Hematopoietic multipotent progenitor cell treated with erythropoietin and hydrocortisone succinate and interleukin-3 and kit ligand, for 15 days (in vitro differentiated cells): ENCODE measurements at places on chromosomes 2 and 18.

GRCh38 chr2:55581435-55581834 is 36.0 kb downstream of the PPP4R3B start:
- peak; percentile 41 for DNase-seq

GRCh38 chr2:39375917-39376316 is 61.2 kb downstream of the MAP4K3 start:
- DNase-seq, result no peak

GRCh38 chr2:210230518-210230917 is 5.3 kb upstream of the ACADL start:
- DNase-seq, result no peak

GRCh38 chr2:223123855-223124610 is 72.0 kb downstream of the KCNE4 start:
- no peak for DNase-seq

DNA sequence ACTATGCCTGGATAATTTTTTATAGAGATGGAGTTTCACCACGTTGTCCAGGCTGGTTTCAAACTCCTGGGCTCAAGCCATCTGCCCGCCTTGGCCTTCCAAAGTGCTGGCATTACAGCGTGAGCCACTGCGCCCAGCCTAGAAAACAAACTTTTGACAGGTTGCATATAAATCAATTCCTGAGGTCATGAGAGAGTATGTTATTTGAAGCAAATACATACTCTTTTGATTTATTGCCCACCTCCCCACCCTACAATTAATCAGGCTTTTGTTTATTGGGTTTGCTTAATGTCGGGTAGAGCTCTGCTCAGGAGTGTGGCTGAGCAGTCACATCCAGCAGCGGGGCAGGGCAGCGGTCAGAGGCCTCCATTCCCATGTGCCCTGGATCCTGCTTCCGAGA is 37.9 kb upstream of the ASB1 start:
- DNase-seq, result no peak

DNA sequence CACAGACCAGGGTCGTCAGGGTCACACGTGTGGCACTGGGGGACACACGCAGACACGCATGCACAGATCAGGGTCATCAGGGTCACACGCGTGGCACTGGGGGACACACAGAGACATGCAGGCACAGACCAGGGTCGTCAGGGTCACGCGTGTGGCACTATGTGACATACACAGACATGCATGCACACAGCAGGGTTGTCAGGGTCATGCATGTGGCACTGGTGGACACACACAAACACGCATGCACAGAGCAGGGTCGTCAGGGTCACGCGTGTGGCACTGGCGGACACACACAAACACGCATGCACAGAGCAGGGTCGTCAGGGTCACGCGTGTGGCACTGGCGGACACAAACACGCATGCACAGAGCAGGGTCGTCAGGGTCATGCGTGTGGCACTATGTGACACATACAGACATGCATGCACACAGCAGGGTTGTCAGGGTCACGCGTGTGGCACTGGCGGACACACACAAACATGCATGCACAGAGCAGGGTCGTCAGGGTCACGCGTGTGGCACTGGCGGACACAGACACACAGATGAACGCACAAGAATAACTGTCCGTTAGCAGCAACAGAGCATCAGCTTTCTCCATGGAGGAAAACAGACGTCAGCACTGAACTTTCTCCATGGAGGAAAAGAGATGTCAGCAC is 34.9 kb downstream of the HDAC4 start:
- no peak for DNase-seq

DNA sequence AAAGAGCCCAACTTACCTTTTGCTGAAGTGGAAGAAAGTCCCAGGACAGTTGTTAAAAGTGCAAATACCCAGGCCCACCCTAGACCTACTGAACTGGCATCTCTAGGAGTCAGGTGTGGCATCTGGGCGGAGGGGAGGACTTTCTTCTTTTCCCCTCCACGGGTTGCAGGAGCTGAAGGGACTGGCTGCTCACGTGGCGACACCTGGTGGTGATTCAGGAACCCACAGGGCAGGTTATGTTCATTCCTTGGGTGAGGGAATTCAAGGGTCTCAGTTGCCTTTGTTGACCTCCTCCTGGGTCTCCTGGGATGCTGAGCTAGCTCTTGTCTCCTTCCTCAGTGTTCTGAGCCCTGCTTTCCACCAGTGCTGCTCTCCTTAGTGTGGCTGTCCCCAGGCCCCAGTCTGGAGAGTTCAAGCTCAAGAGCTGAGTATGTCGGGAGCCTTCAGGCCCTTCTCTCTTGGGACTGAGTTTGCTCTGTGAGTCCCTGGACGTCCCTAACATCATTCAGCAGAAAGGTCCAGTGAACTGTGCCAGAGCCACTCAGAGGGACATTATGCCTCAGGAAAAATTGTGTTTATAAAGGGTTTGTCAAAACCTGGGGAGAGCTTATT is 56.9 kb downstream of the DYSF start:
- peak; percentile 67 for DNase-seq

- DNase-seq, result no peak
These were observed 25.5 kb downstream of the PIAS2 start for GRCh38 chr18:46891742-46892214.

DNA sequence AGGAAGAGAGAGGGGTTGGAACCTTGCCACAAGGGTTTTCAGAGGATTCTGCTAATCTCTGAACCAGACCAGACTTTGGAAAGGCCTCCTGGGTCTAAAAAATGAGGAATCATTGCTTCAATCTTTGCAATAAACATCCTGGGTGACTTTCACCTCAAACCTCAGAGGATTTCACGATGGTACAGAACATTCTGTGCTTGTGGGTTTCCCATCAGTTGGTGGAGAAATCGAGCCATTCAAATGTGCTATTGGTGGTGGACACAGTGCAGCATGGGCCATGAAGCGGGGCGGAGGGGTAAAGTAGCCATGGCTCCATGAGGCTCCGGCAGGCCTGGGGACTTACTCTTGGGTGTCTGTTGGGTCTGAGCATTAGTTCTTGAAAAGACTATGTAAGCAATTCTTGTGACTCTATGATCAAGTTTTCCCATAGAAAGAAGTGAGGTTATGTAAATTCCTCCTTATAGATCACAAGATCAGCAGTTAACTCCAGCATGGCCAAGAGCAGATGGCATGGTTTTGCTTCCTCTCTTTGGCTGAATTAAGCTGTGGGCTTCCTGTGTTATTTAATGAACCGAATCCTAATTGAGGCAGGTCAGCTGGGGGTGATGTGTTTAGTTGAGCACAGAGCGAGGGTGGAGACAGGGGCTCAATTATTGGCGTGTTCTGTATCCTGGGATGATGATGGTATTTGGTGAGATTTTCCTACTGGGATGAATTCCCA is 1.9 kb upstream of the IL1R2 start:
- DNase-seq, result no peak

DNA sequence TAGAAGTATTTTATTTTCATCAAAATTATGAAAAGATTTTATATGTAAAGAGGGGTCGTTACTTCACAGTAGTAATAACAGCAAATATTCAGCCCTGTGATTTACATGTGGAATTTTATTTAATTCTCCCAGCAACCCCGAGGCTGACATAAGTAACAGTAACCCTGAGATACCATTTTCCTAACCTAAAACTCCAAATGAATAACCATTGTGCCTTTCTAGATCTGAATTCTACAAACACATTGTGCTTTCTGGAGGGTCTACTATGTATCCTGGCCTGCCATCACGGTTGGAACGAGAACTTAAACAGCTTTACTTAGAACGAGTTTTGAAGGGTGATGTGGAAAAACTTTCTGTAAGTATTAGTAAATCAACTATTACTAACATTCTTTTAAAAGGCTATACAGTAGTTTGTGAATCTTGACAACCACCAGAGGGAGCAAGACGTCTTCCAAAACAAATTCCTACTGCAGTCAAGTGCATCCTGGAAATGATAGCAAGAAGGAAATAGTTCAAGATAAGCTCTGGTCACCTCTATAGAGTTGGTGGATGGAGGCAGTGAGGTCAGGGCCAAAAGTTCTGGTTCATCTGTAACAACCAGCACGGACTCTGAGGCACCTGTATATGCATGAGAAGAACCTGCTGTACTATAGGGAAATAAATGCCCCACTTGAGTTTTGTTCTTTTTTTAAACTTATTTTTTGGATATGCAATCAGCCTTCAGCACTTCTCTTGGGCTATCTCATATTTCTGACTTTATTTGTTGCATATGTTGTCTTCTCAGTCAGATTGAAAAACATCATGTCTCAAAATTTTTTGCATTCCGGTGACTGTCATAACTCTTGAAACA is 37.4 kb downstream of the ACTR2 start:
- peak; percentile 64 for DNase-seq
